ENCODE measurements at places on chromosomes 3 and 15. TPM values are rescaled to one million over a fixed set of nuclear protein-coding genes. Genes with fewer than 3 reads are reported as not detected.

- peaks cover 5% of the 10 kb centered on the region for H3K4me1 ChIP-seq
- no peak for DNase-seq
- H3K27me3 ChIP-seq: no peaks in the 10 kb centered on the region
- H3K4me3 ChIP-seq: no peak overlapping the region
- H3K27ac ChIP-seq: peak overlapping the region; percentile 49
Measured at GRCh38 chr3:112627919-112628466, 12.9 kb downstream of the CCDC80 start.

DNA sequence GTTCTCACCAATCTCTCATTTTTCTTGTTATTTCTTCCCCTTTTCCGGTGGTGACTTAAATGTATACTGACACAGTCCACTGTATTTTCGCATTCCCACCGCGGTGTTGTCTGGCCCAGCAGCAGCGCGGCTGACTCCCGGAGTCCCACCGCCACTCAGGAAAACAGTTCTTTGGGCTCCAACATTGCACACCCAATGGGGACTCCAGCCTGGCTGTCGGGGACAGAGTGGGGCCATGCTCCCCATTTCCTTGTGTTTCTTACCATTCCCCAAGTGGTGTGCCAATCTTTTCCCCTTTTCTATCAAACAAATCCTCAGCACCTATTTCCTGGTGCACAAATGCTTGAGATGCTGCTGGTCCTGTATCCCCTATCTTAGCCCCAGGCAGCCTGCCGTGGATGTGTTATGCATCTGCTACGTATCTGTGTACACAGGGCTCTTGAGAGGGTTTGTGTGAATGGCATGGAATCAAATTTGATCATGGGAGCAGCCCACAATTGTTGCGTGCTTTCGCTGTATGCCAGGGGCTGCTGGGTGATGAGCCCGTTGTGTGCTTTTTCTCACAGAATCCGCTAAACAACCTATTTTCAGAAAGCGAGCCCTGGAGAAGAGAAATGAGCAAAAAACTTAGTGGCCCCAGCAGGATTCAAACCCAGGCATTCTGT lies 219.1 kb upstream of the RGMA start:
- no peak overlapping the region for H3K27ac ChIP-seq
- no peak overlapping the region for H3K4me3 ChIP-seq
- no peaks in the 10 kb centered on the region for H3K4me1 ChIP-seq
- DNase-seq: no peak
- no peaks in the 10 kb centered on the region for H3K27me3 ChIP-seq
- no peaks in the 10 kb centered on the region for H3K36me3 ChIP-seq

GRCh38 chr3:100256731-100257151 lies 4.1 kb upstream of the TBC1D23 start:
- DNase-seq: no peak
- no peaks in the 10 kb centered on the region for H3K27me3 ChIP-seq
- H3K36me3 ChIP-seq: no peaks in the 10 kb centered on the region

DNA sequence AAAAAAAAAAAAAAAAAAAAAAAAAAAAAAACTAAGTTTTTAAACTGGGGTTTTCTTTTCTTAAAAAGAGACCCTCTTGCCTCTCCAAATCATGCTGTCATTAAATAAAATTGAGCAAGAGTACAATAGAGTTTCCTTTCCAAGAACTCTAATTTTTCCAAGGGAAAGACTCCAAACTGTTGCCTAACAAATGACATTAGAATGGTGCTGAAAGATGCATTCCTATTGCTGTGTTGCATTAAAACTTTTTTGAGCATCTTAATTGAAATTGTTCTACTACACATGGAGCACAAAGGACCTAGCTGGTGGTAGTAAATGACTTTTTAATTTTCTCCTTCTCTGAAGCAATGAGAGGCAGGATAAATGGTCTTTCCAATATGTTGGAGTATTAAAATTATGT lies 469.1 kb upstream of the ARHGEF26 start:
- no peak overlapping the region for H3K27ac ChIP-seq
- no peaks in the 10 kb centered on the region for H3K27me3 ChIP-seq
- no peak overlapping the region for H3K4me3 ChIP-seq
- no peak for DNase-seq
- H3K4me1 ChIP-seq: no peaks in the 10 kb centered on the region
- H3K36me3 ChIP-seq: no peaks in the 10 kb centered on the region

- no peak for DNase-seq
- H3K4me1 ChIP-seq: no peaks in the 10 kb centered on the region
- H3K27me3 ChIP-seq: no peaks in the 10 kb centered on the region
- no peaks in the 10 kb centered on the region for H3K36me3 ChIP-seq
Measured at GRCh38 chr15:39697509-39697908, 85.1 kb downstream of the FSIP1 start.

- no peak overlapping the region for H3K4me3 ChIP-seq
- DNase-seq: no peak
- H3K27me3 ChIP-seq: no peaks in the 10 kb centered on the region
- H3K4me1 ChIP-seq: no peaks in the 10 kb centered on the region
- H3K36me3 ChIP-seq: no peaks in the 10 kb centered on the region
Measured at GRCh38 chr3:144553301-144553700, 581.7 kb downstream of the DIPK2A start.

GRCh38 chr15:98612490-98613110 lies 35.7 kb upstream of the IGF1R start:
- H3K4me1 ChIP-seq: no peaks in the 10 kb centered on the region
- no peaks in the 10 kb centered on the region for H3K36me3 ChIP-seq
- H3K27ac ChIP-seq: no peak overlapping the region

- no peaks in the 10 kb centered on the region for H3K4me1 ChIP-seq
- no peaks in the 10 kb centered on the region for H3K27me3 ChIP-seq
- DNase-seq: no peak
- H3K4me3 ChIP-seq: no peak overlapping the region
Measured at GRCh38 chr3:196695849-196696226, 16.2 kb downstream of the CEP19 start.

DNA sequence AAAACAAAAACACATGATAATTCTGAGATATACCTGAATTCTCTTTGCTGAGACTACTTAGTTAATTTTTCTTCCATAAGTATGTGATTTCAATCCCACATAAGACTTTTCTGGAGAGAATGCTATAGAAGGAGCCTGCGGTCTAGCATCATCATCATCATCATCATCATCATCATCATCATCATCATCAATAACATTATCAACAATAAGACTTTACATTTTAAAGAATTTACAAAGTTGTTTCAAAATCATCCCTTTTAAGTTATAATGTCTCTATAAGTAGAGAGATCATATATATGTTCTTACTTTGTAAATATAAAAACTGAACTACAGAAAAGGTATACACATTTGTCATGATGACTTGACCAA lies 965.3 kb downstream of the ROBO1 start:
- no peak overlapping the region for H3K4me3 ChIP-seq
- H3K36me3 ChIP-seq: no peaks in the 10 kb centered on the region
- DNase-seq: no peak
- H3K4me1 ChIP-seq: no peaks in the 10 kb centered on the region
- H3K27me3 ChIP-seq: no peaks in the 10 kb centered on the region

DNA sequence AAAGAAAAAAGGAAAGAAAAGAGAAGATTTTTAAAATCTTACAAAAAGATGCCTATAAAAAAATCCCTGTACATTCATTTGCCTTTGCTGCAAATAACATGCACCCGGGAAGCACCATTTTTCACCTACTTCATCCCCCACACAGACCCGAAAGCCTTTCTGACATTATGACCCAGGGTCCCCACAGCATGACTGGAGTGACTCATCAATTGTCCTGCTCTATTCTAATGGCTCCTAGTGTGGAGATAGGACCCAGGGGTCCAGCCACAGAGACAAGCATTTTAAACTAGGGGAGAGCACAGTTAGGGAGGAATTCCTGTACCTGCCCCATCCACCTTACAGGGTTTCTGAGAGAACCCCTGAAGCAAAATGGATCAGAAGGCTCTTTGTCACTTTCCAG lies 14.7 kb upstream of the PXYLP1 start:
- H3K27me3 ChIP-seq: no peaks in the 10 kb centered on the region
- no peak for DNase-seq
- no peaks in the 10 kb centered on the region for H3K4me1 ChIP-seq
- H3K36me3 ChIP-seq: no peaks in the 10 kb centered on the region

GRCh38 chr3:72266016-72266370 lies 481.0 kb upstream of the PROK2 start:
- no peaks in the 10 kb centered on the region for H3K36me3 ChIP-seq
- no peak overlapping the region for H3K27ac ChIP-seq
- H3K4me1 ChIP-seq: no peaks in the 10 kb centered on the region
- no peak overlapping the region for H3K4me3 ChIP-seq

- H3K27ac ChIP-seq: no peak overlapping the region
- H3K4me1 ChIP-seq: no peaks in the 10 kb centered on the region
- H3K36me3 ChIP-seq: no peaks in the 10 kb centered on the region
- no peak overlapping the region for H3K4me3 ChIP-seq
- no peaks in the 10 kb centered on the region for H3K27me3 ChIP-seq
Measured at GRCh38 chr3:168457954-168458539, 362.3 kb upstream of the GOLIM4 start.

GRCh38 chr3:171255236-171255806 lies 204.9 kb downstream of the TNIK start:
- H3K4me1 ChIP-seq: peaks cover 7% of the 10 kb centered on the region
- H3K36me3 ChIP-seq: no peaks in the 10 kb centered on the region
- no peak for DNase-seq
- H3K4me3 ChIP-seq: no peak overlapping the region
- no peaks in the 10 kb centered on the region for H3K27me3 ChIP-seq
- H3K27ac ChIP-seq: no peak overlapping the region

GRCh38 chr15:62063825-62064635 lies 2.7 kb upstream of the C2CD4A start:
- H3K4me3 ChIP-seq: no peak overlapping the region
- no peak for DNase-seq
- H3K36me3 ChIP-seq: no peaks in the 10 kb centered on the region
- no peaks in the 10 kb centered on the region for H3K27me3 ChIP-seq

- H3K4me3 ChIP-seq: no peak overlapping the region
- no peak overlapping the region for H3K27ac ChIP-seq
- H3K27me3 ChIP-seq: peaks cover 2% of the 10 kb centered on the region
- H3K4me1 ChIP-seq: no peaks in the 10 kb centered on the region
- H3K36me3 ChIP-seq: no peaks in the 10 kb centered on the region
- DNase-seq: no peak
Measured at GRCh38 chr3:127637546-127637945, 8.6 kb downstream of the PODXL2 start.

GRCh38 chr3:66485291-66485968 lies 15.4 kb downstream of the LRIG1 start:
- peak overlapping the region; percentile 96 for H3K27ac ChIP-seq
- no peak overlapping the region for H3K4me3 ChIP-seq
- DNase-seq: no peak
- H3K4me1 ChIP-seq: peaks cover 11% of the 10 kb centered on the region
- H3K27me3 ChIP-seq: no peaks in the 10 kb centered on the region

DNA sequence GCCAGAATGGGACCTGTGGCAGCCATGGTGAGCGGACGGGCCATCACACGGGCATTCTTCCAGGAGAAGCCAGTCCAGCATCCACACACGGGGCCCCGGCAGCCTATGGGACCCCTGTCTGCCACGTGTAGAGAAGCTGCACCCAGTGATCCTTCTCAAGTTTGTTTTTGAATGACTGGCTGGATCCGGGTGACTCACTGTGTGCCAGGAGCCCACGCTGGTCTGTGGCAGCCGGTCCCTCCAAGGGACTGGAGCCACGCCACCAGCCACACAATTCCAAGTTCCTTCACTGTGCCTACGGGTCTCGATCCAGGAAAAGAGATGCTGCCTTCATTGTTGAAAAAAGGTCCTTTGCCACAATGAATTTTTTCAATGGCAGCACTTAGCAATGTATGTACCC lies 58.1 kb downstream of the ATP10A start:
- H3K36me3 ChIP-seq: no peaks in the 10 kb centered on the region
- H3K4me3 ChIP-seq: no peak overlapping the region
- H3K4me1 ChIP-seq: no peaks in the 10 kb centered on the region
- no peak overlapping the region for H3K27ac ChIP-seq
- DNase-seq: peak; percentile 81

DNA sequence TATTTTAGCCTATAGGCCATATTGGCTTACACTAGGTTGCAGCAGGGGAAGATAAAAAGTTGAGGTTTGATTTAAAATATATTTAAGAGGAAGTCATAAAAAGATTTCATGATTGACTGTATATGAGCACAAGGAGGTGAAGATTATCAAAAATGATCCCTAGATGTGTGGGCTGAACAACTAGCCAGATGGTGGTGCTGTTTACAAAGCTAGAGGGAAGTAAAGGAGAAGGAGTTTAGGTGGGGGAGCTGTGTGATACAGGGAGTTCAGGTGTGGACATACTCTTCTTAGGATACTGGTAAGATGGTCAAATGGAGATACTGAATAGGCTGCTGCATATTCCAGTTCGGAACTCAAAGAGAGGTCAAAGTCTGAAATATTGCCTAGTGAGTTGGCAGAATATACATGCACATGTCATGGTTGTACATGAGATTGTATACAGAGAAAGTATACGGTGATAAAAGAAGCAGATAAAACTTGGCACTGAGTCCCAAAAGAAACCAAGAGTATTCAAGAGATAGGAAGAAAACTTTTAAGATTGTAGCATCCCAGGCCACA lies 727.8 kb downstream of the NLGN1 start:
- H3K27me3 ChIP-seq: no peaks in the 10 kb centered on the region
- H3K4me1 ChIP-seq: no peaks in the 10 kb centered on the region
- no peak for DNase-seq
- H3K4me3 ChIP-seq: no peak overlapping the region
- H3K36me3 ChIP-seq: no peaks in the 10 kb centered on the region

DNA sequence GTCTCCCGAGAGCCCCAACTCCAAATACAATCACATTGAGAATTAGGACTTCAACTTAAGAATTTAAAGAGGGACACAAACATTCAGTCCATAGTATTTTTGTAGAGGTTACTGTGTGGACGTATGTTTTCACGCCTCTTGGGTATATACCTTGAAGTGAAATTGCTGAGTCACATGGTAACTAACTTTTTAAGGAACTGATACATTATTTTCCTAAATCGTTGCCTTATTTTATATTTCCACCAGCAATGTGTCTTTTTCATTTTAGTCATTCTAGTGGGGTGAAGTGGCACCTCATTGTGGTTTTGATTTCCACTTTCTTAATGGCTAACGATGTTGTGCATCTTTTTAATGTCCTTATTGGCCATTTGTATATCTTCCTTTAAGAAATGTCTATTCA lies 11.8 kb downstream of the PARP15 start:
- H3K27me3 ChIP-seq: no peaks in the 10 kb centered on the region
- no peak for DNase-seq
- no peaks in the 10 kb centered on the region for H3K4me1 ChIP-seq
- H3K27ac ChIP-seq: no peak overlapping the region
- H3K4me3 ChIP-seq: no peak overlapping the region
- H3K36me3 ChIP-seq: no peaks in the 10 kb centered on the region

- DNase-seq: no peak
- H3K4me1 ChIP-seq: no peaks in the 10 kb centered on the region
- H3K27me3 ChIP-seq: no peaks in the 10 kb centered on the region
- no peak overlapping the region for H3K4me3 ChIP-seq
Measured at GRCh38 chr3:51719410-51720025, 12.7 kb downstream of the GRM2 start.

Gene ZPLD1
- 0.15 TPM for total RNA-seq

Gene FBXO45
- total RNA-seq: 6.1 TPM

Gene NANOGP8
- total RNA-seq: 1.2 TPM

Gene ANKRD34C
- 0.30 TPM for total RNA-seq

Gene XIRP1
- total RNA-seq: 0.19 TPM

Gene C3orf22
- total RNA-seq: not detected

Gene LIPC
- total RNA-seq: 0.52 TPM

Gene ADAMTS17
- total RNA-seq: 4.2 TPM

Gene GLDN
- total RNA-seq: 23.0 TPM

Gene CIB2
- 6.3 TPM for total RNA-seq

Gene FOXB1
- not detected for total RNA-seq

All from aorta (tissue), 5 donors.